ENCODE measurements at places on chromosomes 1 and 21.

DNA sequence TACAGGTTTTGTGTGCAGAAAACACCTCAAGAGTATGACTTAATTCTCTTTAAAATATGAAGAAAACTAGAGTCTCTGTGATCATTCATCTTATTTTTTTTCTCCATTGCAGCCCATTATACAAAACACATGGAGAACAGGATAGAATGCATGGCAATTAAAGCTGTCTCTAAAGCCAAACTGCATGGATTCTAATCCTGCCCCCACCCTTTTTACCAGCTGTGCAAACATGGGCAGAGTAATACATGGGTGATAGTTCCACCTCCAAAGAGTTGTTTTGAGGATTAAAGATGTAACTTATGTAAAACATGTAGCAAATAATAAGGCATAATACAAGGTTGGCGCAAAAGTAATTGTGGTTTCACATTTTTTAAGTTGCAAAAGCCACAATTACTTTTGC lies 114.4 kb downstream of the CLEC20A start:
- DNase-seq = no peak

GRCh38 chr1:220521778-220522177 lies 6.2 kb upstream of the MARK1 start:
- no peak for DNase-seq

- no peak for DNase-seq
Measured at GRCh38 chr1:59967141-59967697, 40.6 kb upstream of the CYP2J2 start.

DNA sequence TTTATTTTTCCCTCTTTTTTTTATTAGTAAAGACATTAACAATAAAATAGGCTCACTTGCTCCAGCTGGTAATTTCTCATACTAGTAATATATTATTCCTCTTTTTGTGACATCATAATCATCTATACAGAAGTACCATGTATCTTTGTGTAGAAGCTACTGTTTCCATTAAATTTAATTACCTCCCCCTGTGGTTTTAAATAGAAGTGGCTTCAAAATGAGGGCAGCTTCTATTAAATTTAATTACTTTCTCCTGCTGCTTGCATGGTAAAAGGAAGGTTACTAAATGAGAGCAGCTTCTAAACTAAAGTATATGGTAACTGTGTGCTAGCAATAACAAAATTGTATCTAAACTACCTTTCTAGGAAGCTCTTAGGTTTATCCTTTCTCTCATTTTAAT lies 94.0 kb downstream of the DPYD start:
- no peak for DNase-seq

DNA sequence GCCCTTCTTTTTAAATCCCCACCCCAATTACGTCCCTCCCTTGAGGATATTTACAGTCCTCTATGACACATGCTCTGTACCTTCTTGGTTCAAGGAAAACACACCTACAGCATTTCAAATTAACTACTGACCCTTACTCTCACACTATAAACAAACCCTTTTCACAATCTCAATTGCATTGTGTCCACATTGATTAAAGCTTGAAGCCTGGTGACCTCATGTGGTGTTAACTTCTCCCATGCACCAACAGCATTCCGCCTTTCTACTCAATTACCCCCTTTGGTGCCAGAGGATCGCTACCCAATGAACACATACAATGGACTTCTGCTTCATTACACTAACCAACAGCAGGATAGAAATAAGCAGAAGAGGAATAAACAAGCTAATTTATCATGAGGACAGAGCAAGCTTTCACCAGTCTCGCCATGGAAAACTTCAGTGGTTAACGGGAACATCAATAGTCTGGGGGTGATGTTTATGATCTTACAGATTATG lies 15.2 kb downstream of the WLS start:
- no peak for DNase-seq

DNA sequence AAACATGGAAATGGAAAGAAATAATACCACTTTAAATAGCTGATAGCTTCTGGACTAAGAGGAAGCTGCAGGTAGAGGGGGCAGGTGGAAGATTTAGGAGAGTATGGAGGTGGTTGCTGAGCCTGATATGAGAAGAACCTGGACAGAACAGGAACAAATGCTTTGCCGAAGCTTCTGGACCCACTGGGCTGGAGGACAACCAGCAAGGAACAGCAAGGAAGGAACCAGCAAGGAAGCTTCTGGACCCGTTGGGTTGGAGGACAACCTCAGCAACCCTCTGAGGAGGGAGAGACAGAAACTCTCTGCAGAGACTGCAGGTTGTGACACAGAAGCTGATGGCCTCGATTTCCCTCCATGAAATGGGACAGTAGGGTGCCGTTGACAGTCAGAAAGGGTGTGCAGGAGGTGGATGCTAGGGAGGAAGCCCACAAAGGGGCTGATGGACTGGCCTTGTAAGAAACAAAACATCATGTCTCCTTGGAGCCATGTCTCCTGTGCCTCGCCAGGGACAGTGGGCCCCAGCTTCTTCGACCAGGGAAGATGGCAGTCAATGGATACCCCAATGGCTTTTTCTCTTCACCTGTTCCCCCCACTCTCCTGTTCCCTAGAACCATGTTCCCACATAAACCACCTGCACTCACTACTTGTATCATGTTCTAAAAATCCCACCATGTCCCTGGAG lies 8.3 kb upstream of the WNT3A start:
- no peak for DNase-seq

DNA sequence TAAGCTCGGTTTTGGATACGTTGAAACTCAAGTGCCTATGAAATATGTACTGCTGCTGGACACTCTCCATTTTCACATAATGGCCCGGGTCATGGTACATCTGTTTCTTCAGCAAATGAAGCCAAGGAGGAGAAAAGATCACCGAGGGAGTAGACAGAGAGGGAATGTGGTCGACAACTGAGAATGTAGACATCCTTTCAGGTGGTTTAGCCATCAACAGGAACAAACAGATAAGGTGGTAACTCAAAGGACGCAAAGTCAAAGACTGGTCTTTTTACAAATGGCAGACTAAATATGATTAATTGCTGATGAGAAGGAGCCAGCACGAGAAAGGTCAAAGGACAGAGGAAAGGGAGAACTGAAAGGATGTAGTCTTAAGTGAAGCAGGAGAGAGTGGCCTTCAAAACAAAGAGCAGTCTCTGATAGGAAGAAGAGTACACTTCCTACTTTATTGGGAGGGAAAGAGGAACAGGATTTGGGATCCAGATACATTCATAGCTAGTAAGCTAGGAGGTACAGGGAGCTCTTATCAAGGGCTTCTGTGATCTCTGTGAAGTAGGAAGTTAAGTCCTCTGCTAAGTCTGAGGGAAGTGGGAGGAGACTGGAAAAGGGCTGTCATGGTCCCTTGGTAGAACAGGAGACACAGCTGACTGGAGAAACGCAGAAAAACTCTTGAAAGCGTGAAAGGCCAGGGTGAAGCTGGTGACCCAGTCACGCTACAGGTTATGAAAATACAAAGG lies 28.3 kb downstream of the NUP133 start:
- no peak for DNase-seq

DNA sequence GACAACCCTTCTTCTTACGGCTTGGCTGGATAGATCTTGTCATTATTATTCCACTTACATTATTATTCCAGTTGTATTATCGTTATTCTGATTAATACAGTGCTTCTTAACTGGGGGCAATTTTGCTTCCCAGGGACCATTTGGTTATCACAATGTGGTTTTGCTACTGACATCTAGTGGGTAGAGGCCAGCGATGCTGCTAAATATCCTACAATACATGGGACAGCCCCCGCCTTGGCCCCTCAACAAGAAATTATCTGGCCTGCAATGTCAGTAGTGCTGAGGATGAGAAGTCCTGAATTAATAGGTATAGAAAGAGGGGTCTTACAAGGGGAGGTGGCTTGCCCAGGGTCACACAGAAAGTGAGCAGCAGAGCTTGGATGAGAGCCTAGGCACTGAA lies 105.6 kb downstream of the PTPRU start:
- DNase-seq = no peak

DNA sequence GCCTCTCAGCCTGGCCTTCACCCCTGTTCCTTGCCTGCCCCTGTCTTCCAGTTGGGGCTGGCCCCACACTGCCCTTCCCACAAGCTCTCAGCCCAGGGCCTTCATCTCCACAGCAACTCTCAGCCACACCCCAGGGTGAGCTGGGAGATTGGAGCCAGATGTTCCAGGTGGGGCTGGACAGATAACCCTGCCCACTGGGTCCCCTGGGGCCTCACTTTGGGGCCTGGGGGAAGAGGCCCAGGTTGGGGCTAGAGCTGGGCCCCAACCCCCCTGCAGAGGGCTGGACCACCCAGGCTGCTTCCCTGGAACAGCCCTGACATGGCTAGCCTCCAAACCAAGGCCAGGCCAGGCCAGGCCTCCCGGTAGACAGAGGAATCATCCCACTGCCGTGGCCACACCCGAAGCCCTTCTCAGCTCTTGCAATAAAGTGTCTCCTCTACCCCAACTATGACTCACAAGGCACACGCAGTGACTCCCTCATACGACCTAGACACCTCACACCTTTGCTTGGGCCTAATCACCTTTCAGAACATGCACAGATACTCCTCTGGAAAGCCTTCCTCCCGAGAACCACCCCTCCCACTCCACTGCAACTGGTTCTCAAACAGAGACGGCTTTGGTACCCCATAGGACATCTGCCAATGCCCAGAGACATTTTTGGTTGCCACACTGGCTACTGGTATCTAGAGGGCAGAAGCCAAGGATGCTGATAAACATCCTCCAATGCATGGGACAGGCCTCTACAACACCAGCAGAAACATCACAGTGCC lies 22.2 kb downstream of the SLC2A1 start:
- DNase-seq = no peak

DNA sequence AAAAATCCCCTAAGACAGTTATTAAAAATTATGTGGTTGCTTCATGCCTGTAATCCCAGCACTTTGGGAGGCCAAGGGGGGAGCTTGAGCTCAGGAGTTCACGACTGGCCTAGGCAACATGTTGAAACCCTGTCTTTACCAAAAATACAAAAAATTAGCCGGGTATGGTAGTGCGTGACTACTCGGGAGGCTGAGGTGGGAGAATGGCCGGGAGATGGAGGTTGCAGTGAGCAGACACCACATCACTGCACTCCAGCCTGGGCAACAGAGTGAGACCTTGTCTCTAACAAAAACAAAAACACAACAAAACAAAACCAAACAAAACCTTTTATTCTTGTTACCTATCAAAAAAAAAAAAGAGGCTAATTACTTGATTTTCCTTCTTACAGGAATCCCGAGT lies 2.1 kb downstream of the ELK4 start:
- no peak for DNase-seq

- DNase-seq = no peak
Measured at GRCh38 chr1:177872308-177872900, 97.5 kb downstream of the SEC16B start.

GRCh38 chr1:19754482-19754881 lies 45.2 kb downstream of the TMCO4 start:
- DNase-seq = no peak

DNA sequence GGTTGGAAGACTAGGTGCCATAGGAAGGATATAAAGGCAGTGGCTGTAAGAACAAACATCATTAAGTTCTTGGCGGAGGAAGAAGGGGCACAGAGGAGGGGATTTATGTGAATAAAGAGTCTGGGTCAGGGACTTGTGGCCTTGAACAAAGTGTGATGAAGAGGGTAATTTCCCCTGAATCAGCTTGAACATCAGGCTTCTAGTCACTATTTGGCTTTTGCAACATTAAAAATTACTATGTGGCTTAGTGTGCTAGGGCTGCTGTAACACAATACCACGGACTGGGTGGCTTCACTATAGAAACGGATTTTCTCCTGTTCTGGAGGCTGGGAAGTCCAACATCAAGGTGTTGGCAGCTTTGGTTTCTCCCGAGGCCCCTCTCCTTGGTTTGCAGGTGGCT lies 70.5 kb upstream of the CNIH3 start:
- no peak for DNase-seq

- DNase-seq = no peak
Measured at GRCh38 chr1:151036356-151036755, at the start of gene BNIPL. Gene BNIPL (plus strand): TSS chr1:151036586. CDS start chr1:151036726, 140 bp downstream.

- DNase-seq = no peak
Measured at GRCh38 chr1:161549652-161550051, at the start of gene FCGR3A. Gene FCGR3A (minus strand): TSS chr1:161549818. CDS start chr1:161549736, 82 bp downstream.

DNA sequence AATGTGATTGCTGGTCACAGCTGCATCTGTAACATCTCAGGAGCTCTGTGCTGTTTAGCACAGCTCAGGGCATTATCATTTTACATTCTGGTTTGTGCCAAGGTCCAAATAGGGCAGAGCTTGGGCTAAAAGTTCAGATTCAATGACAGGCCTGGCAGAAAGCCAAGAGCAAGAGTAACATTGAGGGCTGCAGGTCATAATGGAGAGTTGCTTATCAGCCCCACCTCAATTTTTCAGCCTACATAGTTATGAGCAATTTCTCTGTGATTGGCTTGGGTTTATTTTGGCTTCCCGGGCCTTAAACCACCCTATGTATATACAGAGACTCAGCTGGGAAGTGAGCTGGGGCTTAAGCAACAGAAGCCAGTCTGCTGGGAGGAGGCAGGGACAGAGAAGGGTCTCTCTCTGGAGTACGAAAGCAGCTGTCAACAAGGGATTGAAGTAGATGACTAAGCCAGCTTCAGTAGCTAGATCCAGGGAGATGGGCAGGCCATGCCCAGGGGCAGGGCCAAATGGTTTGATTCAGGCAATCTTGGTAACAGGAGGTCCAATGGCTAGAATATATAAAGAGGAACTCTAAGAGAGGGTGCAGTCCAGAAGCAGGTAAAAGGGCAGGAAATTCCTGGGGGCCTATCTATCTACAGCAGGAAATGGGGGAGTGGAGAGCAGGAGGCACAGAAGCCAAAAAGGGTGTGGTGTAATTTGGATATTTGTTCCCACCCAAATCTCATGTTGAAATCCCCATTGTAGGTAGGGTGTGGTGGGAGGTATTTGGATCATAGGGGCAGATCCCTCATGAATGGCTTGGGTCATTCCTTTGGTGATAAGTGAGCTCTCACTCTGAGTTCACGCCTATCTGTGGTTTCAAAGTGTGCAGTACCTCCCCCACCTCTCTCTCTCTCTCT lies 49.0 kb downstream of the BRINP2 start:
- no peak for DNase-seq

- DNase-seq = no peak
Measured at GRCh38 chr1:213531369-213532310, 456.1 kb upstream of the PROX1 start.

- no peak for DNase-seq
Measured at GRCh38 chr1:244444854-244445253, 6.9 kb downstream of the ADSS2 start.

DNA sequence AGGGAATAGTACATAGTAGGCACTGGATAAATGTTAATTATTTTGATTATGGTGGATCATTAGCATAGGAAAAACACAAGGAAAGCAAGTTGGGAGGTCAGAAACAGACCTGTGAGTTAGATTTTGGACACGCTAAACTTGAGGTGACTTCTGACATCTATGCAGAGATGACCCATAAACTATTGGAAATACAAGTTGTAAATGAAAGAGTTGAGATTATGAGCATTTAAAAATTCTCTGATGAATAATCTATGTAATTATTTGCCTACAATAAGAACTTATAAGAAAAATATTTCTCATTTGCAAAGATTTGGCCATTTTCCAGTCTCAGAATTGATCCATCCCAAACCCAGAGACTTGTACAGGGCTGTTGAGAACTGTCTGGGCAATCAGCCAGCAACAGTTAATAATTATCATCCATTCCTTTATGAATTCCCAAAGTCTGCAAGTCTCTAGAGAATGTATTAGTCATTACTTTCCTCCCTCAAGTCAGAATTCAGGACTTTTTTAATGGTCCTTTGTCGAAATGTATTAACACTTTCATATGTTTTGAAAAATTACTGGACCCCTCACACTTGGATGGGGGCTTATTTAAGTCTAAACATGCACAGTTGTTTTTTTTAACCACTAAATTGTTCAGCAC lies 19.4 kb upstream of the SLAMF6 start:
- DNase-seq = no peak
